Keratinocyte (primary cell): ENCODE measurements at places on chromosomes 7 and 10. TPM values are rescaled to one million over a fixed set of nuclear protein-coding genes. Genes with fewer than 3 reads are reported as not detected.

NPSR1 gene
- polyA plus RNA-seq: not detected in 3 replicates

- no peaks in the 10 kb centered on the region for H3K27me3 ChIP-seq
- no peak for DNase-seq
- H3K4me1 ChIP-seq: no peaks in the 10 kb centered on the region
- H3K36me3 ChIP-seq: no peaks in the 10 kb centered on the region
- H3K4me3 ChIP-seq: no peak overlapping the region
These were observed 6.4 kb downstream of the KIAA1549 start for GRCh38 chr7:138974675-138975292.

GRCh38 chr7:107332488-107333269 lies 137.2 kb upstream of the GPR22 start:
- no peaks in the 10 kb centered on the region for H3K27me3 ChIP-seq
- DNase-seq: no peak
- no peak overlapping the region for H3K27ac ChIP-seq
- peaks cover 12% of the 10 kb centered on the region for H3K4me1 ChIP-seq
- no peaks in the 10 kb centered on the region for H3K36me3 ChIP-seq
- no peak overlapping the region for H3K4me3 ChIP-seq

DNA sequence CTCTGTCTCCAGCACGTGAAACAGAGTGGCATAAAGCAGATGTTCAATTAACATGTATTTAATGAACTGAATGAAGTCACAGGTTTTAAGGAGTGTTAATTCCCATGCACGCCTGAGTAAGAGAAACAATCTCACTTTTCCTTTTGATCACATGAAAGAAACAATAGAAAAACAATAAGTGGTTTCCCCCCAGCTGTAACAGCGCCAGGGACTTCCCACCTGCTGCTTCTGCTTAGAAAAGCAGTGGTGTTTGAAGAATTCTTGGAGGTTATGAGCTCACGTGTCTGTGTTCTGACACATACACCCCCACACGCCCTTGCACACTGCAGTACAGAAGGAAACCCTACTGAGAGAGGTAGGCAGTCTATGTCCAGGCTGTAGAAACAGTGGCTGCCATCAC lies 51.3 kb upstream of the FRMD4A start:
- H3K36me3 ChIP-seq: no peaks in the 10 kb centered on the region
- H3K4me1 ChIP-seq: peaks cover 14% of the 10 kb centered on the region
- no peak overlapping the region for H3K4me3 ChIP-seq
- no peak for DNase-seq
- no peak overlapping the region for H3K27ac ChIP-seq
- no peaks in the 10 kb centered on the region for H3K27me3 ChIP-seq
